T-helper 1 cell (primary cell): ENCODE measurements at places on chromosomes 3 and 15.
A peak's percentile ranks its signal among the peaks of the same experiment; 100 is the strongest.

DNA sequence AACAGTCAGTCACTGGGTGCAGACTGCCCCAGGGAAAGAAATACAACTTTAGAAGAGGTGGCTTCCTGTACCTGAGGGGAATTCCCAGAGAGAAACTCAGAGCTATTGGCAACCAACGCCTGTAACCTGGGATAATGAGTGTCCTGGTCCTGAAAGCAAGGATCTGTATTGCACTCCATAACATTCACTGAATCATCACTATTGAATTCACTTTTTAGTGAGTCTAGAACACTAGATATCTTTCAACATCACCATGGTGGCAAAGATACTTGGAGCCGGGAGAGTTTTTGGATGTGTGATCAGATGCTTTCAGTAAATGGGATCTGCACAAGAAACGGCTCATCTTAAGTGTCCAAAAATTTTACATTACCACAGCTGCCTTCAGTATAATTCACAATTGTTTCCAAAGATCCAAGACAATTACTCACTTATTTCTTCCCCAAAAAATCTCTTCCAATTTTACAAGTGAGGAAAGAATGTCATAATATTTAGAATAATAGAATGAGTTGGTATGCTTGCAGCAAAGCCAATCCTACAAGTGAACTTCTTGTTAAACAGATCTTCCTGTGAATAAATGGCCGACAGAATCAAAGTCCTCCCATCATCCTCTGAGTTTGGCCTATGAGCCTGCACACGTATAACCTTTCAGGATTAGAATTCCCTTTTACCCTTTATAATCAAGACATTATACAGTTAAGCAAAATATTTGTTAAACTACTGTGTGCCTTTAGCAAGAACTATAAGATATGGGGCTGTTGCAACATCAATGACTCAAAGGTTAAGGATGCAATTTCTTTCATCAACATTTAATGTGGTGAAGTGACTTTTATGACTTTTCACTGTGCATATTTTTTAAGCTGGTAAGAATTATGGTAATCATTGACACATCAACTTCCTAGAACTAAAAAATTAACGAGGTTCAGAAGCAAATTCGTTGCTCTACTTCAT is 243.3 kb upstream of the COL8A1 start:
- no peak for DNase-seq

- no peak for DNase-seq
Observed at GRCh38 chr15:72964542-72964941, 87.7 kb upstream of the NEO1 start.

DNA sequence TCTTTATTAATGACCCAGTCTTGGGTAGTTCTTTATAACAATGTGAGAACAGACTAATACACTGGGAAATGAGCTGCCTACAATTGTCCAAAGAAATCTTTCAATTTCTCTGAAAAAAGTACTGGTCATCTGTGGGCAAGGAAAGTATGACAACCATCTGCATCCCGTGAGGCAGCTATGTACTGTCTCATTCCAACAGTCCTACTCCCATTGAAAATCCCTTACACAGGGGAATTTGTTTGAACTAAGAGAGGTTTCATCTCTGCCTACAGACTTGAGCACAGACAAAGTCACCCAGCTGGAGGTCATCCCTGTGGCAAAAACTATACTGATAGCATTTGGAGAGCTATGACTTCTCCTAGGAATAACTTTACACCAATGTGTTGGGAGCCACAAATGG is 27.1 kb downstream of the SHC4 start:
- DNase-seq: no peak

DNA sequence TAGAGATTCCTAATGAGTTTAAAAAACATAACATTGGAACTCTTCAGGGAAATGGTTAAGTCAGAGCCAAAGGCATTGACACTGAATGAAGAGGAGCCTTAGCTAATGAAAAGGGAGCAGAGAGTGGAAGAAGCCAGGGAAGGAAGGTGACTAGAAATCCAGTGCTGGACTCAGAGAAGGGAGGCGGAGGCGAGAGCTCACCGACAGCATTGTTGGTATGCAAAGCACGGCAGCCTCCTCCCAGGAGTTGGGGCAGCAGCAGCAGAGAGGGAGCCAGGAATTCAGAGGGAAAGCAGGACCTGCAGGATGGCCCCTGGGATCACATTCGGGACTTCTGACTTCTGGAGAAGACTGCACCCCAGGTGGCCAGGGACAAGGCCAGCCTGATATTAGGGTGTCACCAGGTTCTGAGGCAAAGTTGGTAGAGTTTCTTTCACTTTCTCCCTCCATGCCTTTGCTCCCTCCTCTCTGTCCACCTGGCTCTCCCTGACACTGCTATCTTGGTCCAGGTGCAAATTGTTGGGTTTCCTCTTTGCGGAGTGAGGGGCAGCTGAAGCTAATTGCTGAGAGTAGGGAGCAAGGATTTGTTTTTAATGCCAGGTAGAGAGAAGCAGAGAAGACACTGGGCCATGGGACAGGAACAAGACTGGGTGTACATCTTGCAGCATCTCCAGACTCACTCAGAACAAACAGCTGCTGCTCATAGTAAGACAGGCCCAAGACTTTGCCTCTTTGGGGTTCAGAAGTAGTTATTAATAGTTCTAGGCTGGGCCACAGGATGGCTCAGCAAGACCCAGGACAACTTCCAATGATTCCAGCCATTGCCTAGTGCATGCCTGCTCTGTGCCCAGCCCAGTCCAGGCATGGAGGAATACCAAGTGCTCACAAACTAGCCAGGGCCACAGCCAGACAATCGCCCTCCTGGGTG is 157.9 kb downstream of the TLE3 start:
- DNase-seq: no peak

DNA sequence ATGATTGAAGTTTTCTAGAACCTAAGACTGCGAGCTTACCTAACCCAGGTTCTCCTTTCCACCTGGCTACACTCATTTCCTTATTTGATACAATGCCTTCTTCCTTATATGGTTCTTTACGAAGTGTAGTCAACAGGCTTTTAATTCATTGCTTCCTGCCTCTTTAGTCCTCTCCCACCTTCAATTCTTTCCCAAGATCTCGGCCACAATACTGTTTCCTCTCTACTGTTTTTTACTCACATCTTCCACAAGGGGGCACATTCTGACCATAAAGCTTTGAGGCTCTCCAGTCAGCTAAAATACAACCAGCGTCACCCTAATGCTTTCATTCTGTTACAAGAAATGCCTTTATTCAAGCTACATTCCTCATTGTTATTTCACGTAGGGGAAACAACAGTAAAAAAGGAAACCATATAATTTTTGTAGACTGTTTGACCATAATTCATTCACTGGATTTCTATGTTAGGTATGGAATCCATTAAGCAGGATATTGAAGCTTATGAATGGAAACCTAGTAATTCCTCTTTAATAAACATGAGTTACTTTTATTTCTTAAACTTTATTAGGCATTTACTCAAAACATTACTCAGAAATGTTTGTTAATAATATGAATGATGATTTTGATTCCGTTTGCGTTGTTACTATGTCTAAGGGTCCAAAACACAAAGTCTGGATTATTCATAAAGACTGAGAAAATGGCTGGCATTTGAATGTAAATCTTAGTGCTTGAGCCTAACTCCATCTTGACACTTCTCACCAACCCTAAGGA is 29.5 kb upstream of the VEPH1 start:
- peak; percentile 23 for DNase-seq

DNA sequence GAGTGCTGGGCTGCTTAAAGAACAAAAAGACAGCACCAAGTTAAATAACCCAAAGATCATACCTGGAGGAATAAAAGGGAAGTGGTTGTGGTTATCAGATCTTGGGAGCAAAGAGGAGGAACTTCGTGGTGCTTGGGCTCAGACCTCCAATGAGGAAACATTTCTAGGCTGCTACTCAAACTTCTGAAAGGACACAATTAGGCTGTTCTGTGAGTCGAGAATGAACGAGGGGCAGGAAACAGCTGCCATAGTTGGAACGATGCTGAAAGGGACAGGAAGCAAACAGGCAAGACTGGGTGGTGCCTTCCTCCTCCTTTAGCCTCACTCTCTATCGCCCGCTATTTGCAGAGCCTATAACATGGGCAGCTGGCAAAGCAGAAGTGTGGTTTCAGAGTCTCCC is 276.3 kb upstream of the ARRDC4 start:
- no peak for DNase-seq

DNA sequence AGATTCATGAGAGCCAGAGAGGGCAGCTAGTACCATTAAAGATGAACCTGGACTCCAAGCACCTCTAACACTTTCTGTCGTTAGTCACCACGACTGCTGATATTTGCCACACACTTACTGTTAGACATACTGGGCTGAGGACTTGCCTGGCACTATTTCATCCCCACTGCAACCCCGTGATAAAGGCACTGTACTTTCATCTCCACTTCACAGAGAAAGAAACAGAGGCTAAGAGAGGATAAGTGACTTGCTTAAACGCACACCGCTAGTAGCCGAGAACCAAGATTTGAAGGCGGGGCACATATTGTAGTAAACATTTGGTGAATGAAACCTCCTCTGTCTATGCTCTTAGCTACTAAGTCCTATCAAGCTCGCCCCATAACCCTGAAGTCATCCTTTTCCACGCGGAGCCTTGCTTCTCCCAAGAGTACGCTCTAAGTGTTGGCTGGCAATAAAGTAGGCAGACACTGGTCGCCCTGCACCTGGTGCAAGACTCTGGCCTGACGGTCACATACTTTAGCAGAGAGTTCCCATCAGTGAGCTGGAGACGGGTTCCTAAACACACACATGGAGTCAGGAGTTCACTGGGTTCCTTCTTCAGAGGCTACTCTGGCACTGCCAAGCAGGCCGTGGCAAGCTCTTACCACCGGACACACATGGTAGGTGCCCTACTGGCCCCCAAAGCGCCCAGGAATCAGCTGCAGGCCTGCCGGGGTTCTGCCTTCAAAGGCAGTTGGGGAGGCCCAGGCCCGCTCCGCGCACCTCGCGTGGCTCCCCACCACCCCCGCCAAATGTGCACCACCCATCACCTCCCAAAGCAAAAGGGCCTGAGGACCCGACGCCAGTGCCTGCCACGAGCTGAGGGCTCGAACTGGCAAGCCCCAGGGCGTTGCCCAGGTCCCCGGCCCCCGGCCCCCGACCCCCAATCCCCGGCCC is 951 bp downstream of the POMGNT2 start:
- no peak for DNase-seq

DNA sequence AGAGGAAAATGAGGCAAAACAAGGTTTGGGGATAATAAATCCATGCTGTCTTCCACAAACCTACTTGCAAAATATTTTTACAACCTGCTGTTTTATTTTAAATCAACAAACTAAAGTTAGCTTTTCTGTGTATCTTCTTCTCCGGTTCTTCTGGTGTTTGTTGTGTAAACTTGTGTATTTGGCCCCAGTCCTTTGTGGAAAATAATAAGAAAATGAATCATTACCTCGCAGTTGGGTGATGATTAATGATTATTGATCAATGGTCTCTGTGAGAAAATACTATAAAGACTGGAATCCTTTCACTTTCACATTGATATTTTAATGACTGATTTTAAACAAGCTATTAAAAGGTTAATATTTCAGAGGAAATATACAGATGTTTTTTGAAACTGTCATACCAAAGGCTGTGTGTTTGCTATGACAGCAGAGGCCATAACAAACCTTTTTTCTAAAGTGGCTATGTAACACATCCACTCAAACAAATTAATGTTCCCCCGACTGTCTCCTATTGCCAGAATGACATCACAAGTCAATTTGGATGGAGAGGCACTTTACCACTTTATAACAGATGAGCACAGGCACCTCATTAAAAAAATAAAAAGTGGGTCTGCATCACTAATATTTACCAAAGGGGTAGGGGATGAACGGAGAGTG is 152.5 kb downstream of the MEX3B start:
- DNase-seq: no peak

DNA sequence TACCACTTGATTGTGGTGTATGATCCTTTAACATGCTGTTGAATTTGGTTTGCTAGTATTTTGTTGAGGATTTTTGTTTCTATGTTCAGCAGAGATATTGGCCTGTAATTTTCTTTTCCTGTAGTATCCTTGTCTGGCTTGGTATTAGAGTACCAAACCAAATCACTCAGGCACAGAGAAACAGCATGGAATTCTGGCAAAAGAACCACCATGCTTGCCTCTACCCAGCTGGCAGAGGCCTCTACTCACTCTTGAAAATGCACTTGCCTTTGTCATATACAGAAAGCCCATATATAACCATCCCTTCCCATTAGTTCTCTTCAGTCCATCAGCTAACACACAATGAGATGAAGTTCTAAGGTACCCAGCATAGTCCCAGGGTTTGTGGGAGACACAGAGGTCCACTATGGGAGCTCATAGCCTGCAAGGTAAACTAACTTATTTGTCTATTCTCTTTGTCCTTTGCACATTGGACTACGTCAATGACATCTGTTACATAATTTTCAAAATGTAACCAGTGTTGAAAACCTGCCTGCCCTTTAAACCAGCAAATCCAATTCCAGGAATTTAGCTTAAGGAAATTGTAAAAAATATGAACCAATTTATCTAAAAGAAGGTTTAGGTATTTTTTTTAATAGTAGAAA is 82.1 kb upstream of the POMGNT2 start:
- DNase-seq: no peak

DNA sequence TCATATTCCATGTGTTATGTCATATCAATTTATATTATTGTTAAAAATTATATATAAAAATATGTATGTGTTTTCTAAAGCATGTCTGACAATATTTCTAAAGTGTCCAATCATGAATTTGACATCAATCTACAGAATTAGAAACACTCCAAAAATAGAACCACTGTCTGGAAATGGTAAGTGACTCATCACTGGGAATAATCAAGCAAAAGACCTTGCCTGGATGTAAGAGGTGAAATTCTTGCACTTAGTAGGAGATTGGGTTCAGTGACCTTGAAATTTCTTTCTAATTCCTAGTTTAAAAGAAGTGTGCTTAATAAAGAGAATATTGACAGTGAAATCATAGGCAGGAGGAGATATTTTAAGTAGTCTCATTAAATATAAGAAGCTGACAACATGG is 188.8 kb downstream of the ZNF385D start:
- no peak for DNase-seq

GRCh38 chr3:124688581-124689454 is 41.4 kb upstream of the UMPS start:
- DNase-seq: peak; percentile 62

- DNase-seq: no peak
Observed at GRCh38 chr3:60440869-60441268, 810.4 kb downstream of the FHIT start.

GRCh38 chr15:63163217-63163616 is 5.9 kb upstream of the RPS27L start:
- no peak for DNase-seq

GRCh38 chr3:4833471-4833870 is 145.8 kb upstream of the BHLHE40 start:
- no peak for DNase-seq

DNA sequence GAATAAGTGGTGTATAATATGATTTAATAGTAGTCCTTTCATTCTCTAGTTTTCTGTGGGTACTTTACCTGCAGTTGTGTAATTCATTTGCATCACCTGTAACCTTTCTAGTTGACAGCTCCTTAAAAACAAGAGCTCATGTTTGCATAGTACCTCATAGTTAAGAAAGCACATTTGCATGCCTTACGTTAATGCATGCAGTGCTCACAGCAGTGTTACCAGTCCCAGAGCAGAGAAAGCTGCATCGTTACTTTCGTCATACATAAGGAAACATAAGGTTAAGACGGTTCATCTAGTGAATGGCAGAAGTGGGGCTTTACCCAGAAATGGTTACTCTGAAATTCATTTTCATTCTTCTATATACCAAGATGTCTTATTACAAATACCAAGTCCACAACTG is 111.3 kb downstream of the AKAP13 start:
- DNase-seq: no peak
